ENCODE measurements at places on chromosomes 7 and 10.

DNA sequence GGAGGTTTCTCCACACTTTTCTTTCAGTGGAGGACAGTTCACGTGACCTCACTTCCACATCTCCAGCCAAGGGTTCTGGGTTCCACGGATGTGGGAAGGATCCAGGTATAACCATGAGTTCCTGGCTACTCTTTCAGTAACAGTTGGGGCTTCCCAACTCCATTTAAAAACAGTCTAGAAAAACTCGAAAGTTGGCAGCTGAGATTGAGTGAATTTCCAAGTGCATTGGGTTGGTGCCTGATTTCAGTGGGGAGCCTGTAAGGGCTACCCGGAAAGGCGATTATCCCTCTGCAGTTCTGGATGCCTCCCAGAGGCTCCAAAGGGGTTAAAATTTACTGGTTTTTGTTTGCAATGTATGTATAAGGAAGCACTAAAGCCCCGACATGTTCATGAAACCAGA, 24.3 kb downstream of the LHFPL3 start:
- no peak for DNase-seq

DNA sequence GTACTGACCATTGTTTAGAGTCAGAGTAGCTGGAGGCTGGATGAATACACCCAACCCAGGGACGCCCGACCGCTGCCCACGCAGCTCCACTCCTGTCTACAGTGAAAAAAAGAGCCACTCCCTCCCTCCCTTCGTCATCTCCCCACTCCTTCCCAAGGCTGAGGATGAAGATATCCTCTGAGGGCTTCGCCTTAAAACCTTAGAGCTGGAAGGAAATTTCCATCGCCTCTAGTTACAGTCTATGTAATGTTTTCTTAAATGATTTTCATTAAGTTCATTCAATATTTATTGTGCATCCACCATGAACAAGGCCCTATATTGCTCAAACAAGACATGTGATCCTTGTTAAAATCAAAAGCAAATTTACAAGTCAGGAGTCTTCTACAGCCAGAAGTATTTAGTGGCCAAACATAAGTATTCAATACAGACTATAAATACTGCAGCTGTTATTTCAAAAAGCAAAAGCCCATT, 11.3 kb upstream of the SLIT1 start:
- no peak for DNase-seq

DNA sequence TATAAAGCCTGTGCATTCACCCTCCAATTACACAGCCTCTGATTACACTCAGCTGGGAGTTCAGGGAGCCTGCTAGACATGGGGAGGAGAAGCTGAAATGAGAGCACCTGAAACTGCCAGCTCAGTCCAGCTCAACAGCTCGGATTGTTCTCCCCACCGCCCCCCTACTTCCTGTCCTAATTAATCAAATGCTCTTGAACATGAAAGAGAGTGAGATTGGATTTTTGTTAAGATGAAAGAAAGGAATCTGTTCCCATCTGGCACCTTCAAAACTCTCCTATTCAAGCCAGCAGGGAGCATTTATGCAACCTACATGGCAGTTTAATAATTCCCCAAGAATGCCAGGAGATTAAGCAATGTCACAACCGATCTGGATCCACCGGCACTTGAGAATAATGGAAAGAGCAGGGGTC, 98.0 kb downstream of the NPSR1 start:
- no peak for DNase-seq

DNA sequence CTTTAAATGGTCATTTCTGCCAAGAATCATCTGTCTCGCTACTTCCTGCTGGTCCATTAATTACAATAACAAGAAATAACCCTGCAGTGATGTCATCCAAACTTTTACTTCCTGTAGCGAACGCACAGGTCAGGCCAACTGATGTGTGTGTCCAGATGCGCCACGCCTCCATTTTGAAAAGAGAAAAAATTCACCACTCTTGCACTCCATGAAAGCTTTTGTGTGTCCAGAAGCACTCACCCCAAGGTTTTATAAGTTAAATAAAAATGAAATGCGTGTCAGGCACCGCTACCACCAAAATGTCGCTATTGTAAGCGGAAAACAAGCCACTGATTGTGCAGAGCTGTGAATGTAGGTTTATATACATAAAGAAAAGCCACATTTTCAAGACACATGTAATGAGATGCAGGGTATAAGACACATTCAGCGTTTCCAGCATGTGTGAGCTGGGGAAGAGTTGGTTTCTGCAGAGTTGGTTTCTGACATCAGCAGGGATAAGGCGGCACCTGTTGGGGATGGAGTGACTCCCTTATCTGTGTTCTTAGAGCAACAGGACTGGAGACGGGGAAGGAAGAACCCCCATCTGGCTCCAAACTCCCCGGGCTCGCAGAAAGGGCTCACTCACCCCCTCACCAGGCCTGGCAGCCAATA, 83.3 kb downstream of the CTBP2 start:
- no peak for DNase-seq

GRCh38 chr10:23198610-23198939, 6.5 kb downstream of the PTF1A start:
- no peak for DNase-seq

DNA sequence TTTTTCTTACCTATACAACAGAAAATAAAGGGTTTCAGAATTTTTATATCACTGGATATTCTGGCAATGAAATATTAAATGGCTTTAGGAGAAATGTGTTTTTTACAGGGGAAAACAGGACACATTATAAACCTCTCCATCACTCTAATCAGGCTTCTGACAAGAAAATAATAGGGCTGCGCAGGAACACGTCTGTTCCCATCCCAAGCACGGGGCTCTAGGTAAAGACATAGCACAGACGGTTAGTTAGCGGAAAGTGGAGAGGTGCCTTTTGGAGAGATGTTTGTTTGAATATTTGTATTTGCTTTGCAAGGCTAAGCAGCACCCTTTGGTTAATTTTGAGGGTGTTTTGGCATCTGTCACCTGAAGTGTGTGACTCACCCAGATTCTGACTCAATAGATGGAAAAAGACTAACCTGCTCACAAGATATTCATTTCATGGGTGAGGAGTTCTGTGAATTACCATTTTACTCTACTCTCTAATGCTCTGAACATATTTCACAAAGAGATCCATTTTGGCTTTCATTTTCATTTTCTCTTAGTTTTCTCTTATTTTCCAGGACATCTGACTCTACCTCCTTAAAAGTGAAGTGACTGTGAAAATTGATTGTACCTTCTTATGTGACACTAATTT, 174.5 kb upstream of the AKR1E2 start:
- no peak for DNase-seq

DNA sequence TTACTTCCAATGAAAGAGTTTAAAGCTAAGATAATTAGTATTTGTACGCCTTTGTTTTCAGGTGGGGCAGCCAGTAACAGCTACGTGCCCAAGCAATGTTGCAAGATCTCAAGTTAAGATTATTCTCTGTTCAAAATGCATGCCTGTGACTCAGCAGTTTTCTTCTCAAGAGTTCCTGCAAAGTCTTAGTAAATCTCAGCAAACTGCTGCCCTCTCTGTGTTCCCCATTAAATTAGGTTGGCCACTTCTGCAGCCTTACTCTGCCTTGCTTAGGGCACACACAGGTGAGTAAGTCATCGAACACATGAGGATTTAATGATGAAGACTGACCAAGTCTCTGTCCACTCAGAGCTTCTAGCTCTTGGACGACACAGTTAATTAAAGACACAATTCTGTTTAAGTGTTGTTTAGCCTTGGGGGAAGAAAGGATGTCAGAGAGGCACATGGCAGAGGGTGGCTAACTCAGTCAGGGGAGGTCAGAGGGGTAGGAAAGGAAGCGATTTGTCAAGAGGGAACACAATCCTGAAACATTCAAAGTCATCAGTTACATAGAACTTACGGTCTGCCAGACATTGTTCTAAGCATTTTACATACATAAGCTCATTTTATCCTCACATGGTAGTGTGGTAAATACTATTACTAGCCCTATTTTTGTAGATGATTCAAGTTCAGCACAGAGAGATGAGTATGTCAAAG, 20.2 kb upstream of the SLC35G1 start:
- DNase-seq, result no peak

GRCh38 chr7:122847871-122848473, 38.3 kb downstream of the CADPS2 start:
- no peak for DNase-seq

DNA sequence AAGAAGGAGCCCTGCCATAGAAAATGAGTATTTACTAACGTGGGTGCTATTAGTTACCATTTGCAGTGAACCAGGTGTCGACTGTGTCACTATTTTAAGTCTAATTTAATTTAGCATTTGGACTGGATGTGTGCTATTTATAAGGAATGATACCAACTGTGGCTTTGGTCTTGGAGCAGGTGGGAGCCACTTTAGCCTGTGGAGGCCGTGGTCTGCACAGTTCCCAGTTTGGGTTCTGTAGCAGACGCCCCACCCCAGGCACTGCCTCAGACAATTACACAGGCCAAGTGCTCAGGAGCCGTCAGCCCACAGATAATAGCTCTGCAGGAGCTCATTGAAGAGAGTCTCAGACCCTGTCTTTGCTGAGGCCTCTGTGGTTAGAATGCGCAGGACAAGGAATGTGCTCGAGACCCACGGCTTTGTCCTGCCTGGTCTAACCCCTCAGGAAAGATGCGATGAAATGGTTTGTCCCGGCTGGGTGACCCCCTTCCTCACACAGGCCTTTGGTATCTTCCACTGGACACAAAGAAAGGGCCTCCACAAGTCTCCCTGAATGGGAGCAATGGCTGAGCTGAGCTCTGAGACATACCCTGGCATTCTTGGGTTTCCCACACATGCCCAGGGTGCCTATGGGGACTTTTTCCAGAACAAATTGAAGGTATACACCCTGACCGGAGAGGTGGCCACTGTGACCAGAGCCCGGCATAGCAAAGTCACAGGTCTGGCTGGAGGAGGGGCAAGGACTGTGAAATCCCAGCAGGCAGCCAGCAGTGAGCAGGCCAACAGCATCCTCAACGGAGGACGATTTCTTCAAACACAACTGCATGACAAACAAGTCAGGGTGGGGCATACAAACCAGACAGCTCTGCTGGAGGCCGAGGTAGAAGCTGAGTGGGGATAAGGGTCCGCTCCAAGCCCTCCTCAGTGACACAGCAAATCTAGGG, 251.2 kb downstream of the ARHGAP12 start:
- no peak for DNase-seq

- DNase-seq, result no peak
These were observed 367.7 kb upstream of the NPVF start for GRCh38 chr7:25595996-25596395.

DNA sequence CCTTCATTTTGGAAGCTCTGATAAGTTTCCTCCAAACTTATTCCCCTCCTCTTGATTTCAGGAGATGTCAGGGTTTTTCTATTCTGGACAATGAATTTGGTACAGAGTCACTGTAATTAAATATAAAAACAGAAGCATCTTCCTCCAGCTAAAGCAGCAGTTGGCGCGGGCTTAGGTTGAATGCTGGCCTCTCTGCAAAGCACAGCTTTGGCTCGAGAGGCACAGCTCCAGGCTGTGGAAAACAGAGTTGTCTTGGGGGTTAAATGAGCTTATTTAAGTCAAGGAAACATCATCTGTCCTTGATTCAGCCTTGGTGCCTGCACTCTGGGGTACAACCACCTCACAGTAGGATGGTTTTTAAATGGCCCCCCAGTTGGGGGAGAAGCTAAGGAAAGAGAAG, 35.0 kb upstream of the PDCD4 start:
- no peak for DNase-seq

- peak; percentile 37 for DNase-seq
These were observed 357.1 kb downstream of the PCLO start for GRCh38 chr7:82805527-82805960.

DNA sequence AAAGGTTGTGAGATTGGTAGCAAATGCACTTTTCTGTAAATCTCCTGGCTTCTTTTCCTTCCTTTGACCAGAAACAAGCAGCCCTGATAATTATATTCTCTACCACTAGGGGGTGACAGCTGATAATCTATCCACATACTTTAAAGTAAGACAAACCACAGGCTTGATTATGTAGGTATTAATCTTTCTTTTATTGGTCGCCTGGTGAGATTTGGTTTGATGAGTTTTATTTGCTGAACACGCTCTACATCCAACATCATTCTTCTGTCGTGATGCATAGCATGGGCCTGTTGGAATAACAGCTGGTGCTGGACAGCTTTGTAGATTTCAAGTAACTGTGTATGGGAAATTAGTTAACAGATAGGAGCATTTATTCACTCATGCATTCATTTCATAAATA, 63.5 kb downstream of the ZNF365 start:
- peak; percentile 60 for DNase-seq

DNA sequence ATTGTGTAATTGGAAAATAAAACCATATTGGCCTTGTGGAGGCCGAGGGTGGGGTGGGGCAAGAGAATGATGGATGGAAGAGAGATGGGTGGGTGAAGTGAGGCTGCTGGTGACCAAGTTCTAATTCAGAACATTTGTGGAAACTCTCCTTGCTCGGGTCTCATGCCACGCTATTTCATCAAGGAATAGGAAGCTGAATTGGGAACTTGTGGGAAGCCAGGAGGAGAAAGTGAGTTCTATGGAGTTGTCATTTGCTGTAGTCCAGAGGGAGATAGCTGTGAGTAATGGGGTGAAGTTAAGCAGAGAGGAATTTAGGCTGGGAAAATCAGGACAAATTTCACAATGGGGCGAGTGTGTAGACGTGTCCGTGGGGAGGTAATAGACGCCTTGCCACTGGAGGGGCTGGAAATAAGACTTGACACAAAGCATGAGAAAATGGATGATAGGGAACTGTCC, 339.2 kb downstream of the LRMDA start:
- DNase-seq, result no peak

GRCh38 chr10:102347236-102347828, 48.2 kb upstream of the NFKB2 start:
- no peak for DNase-seq

DNA sequence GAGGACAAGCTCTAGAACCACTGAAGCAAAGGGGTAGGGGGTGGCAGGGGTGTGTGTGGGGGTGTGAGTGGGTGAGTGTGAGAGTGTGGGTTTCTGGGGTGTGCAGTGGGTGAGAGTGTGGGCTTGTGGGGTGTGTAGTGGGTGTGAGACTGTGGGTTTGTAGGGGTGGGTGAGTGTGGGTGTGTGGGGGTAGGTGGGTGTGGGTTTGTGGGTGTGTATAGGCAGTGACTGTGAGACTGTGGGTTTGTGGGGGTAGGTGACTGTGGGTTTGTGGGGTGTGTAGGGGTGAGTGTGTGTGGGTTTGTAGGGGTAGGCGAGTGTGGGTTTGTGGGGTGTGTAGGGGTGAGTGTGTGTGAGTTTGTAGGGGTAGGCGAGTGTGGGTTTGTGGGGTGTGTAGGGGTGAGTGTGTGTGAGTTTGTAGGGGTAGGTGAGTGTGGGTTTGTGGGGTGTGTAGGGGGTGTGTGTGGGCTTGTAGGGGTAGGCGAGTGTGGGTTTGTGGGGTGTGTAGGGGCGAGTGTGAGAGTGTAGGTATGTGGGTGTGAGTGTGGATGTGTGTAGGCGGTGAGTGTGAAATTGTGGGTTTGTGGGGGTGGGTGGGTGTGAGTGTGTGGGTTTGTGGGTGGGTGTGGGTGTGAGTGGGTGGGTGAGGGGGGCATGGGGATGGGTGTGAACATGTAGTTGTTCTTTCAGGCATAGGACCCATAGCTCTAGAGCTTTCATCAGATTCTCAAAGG, 8.8 kb downstream of the NOS3 start:
- DNase-seq, result no peak

DNA sequence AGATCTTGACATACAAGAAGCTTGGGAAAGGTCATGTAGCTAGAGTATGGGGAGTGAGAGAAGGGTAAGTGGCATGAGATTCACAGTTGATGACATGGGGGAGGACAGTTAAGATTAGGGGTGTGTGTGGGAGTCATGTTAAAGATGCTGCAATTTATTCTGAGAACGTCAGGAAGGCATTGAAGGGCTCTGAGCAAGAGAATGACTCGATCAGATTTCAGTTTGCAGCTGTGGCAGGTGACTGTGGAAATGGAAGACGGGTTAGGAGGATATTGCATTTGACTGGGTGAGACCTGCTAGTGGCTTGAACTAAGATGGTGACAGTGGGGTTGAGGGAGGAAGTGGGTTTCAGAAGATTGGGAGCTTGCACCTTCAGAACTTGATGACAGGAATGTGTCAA, 5.6 kb downstream of the CDC123 start:
- no peak for DNase-seq
